ENCODE measurements at places on chromosomes 16 and 17.

DNA sequence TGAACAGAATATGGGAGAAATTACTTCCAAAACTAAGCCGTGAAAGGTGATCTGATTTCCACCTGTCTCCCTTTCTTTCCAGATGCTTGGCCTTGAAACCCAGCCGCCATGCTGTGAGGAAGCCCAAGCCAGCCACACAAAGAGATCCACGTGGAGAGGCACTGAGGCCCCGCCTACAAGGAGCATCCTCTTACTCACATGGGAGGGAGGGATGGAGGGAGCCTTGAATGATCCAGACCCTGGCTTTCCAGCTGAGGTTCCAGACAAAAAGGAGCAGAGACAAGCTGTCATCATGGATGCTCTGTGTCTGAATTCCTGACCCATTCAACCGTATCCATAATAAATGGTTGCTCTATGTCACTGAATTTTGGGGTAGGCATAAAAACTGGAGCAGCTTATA is 48.9 kb upstream of the HAPSTR1 start:
- no peak for DNase-seq

DNA sequence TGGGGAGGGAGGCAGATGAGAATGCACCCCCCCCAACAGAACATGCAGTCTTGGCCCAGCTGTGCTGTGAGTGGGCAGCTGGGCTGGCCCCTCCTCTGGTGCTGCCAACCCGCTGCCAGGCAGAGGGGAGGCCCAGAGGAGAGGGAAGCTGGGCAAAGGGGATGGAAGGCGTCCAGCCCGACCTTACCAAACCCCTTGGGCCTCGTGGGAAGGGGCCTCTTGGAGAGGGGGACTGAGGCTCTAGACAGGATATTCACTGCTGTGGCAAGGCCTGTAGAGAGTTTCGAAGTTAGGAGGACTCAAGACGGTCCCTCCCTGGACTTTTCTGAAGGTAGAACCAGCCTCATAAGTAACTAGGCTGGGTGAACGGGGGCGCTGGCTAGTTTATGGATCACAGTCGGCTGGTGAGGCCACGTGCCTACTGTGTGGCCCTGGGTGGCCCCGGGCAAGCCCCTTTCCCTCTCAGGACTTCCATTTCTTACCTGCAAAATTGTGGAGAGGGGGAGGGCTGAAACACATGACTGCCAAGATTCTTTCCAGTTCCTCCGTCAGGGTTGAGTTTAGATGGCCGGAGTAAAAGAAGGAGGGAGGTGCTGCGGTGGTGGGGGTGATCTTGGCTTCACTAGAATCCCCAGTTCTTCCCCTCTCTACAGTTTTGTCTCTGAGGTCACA is 857 bp upstream of the STAT5A start:
- DNase-seq, result peak; percentile 39

DNA sequence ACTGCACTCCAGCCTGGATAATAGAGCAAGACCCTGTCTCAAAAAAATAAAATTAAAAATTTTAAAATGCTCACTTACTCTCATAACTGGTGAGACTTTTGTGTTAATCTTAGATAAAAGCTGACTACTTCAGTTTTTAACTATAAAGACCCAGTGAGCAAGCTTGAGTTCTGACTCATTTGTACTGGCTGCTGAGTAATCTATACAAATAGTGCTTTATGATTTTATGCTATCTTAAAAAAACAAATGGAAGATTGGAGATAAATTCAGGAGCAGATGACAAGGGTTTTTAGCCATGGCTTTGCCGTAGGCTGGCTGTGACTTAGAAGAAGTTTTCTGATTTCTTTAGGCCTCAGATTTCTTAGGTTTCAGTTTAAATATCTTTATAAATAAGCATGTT is 30.5 kb downstream of the SNTB2 start:
- no peak for DNase-seq

GRCh38 chr16:1914084-1914608 is 4.1 kb downstream of the HS3ST6 start:
- no peak for DNase-seq

DNA sequence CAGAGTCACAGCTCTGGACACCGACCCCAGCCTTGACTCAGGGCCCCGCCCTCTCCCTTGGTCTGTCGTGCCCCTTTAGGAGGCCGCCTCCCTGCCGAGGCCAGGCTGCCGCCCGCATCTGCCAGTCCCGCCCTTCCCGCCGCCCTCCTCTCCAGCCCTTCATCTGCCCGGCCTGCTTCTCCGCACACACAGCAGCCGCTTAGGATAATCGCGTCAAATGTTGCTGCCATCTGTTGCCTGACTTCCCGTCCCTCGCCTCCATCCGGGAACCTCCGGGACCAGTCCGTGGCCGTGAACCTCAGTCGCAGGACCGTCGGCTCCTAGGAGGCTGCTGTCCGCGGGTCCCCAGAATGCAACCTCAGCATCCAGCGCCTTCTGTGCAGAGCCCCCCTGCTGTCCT is 11.9 kb downstream of the GSE1 start:
- DNase-seq, result no peak

- no peak for DNase-seq
Observed at GRCh38 chr16:50310308-50311133, 44.2 kb downstream of the ADCY7 start.

DNA sequence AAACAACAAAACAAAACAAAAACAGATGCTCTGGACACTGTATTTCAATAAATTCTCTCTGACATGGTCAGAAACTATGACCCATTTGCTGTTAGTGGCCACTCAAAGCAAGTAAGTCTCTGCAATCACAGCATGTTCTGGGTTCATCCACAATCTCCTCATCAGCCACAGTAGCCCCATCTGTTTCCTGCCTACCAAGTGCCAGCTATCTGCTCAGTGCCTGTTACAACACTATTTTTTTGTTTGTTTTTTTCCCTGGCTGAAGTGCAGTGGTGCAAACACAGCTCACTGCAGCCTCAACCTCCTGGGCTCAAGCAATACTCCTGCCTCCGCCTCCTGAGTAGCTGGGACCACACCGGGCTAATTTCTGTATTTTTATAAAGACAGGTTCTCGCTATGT is 137.9 kb downstream of the SOX9 start:
- no peak for DNase-seq

GRCh38 chr16:88558457-88559442 is 11.5 kb upstream of the ZC3H18 start:
- DNase-seq, result no peak

Data from activated CD8-positive, alpha-beta memory T cell treated with anti-CD3 and anti-CD28 coated beads for 4 hours (primary cell).